Effector memory CD8-positive, alpha-beta T cell (primary cell): ENCODE measurements at places on chromosomes 3 and 15.

DNA sequence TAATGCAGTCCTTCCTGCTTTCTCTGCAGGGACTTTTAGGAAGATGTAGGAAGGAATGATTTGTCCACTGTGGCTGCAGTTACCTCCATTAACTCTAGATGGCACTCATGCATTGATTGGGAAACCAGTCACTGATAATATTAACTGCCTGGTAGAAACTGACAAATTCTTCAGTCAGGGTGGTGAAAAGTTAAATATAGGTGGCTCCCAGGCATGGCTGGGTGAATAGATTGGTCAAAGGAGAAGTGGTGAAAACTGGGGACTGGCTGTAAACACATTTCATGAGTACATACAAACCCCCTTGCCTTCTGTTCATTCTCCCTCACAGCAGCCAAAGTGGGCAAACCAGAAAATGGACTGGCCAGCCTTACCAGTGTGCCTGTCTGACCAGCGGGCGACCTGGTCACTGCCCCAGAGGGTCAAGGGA, 333.4 kb downstream of the THSD4 start:
- no peak overlapping the region for H3K27ac ChIP-seq
- no peaks in the 10 kb centered on the region for H3K36me3 ChIP-seq
- DNase-seq, result peak; percentile 4
- peaks cover 6% of the 10 kb centered on the region for H3K27me3 ChIP-seq
- H3K4me1 ChIP-seq, result no peaks in the 10 kb centered on the region

DNA sequence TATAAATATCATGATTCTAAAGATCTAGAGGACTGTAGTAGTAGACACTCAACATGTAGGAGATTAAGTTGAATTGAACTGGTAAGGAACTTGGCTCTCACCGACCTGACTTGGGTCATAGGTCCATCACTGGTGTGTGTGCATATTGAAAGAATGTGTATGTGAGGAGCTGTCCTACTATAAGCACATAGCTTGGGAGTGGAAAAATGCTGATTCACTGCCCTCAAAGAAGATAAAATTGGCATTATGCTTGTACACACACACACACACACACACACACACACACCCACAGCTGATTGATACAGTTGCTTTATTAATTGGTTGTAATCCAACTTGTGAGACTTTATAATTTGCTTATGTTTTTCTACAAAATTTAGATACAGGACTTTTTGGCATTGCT, 411.0 kb upstream of the NR2F2 start:
- no peak overlapping the region for H3K4me3 ChIP-seq
- H3K36me3 ChIP-seq, result no peaks in the 10 kb centered on the region
- no peak for DNase-seq
- no peaks in the 10 kb centered on the region for H3K27me3 ChIP-seq

- H3K4me3 ChIP-seq, result no peak overlapping the region
- no peak overlapping the region for H3K27ac ChIP-seq
- DNase-seq, result no peak
These were observed 156.0 kb downstream of the CACNA1D start for GRCh38 chr3:53650424-53650823.

DNA sequence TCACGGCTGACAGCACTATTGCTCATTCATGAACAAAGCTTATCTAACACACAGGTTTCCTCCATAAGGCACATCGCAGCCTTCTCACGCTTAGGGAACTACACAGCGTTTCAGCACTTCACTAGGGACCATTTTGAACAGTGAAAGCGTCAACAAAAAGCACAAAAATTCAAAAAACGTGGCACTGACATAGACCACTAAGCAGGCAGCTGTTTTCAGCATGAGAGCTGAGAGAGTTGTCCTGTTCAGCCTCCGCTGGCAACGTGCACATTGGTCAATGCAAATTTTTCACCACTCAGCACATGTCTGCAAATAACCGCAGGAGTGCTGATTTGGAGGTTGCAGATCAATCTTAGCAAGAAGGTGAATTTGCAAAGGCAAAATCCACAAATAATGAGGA, 109.2 kb downstream of the LRRK1 start:
- DNase-seq, result no peak
- no peak overlapping the region for H3K27ac ChIP-seq
- H3K4me1 ChIP-seq, result no peaks in the 10 kb centered on the region
- no peak overlapping the region for H3K4me3 ChIP-seq
- H3K36me3 ChIP-seq, result peaks cover 6% of the 10 kb centered on the region

GRCh38 chr15:40941528-40942336, 11.5 kb upstream of the CHAC1 start:
- peaks cover 7% of the 10 kb centered on the region for H3K36me3 ChIP-seq
- H3K27me3 ChIP-seq, result no peaks in the 10 kb centered on the region
- peak overlapping the region; percentile 20 for H3K27ac ChIP-seq
- peak overlapping the region; percentile 70 for H3K4me3 ChIP-seq

DNA sequence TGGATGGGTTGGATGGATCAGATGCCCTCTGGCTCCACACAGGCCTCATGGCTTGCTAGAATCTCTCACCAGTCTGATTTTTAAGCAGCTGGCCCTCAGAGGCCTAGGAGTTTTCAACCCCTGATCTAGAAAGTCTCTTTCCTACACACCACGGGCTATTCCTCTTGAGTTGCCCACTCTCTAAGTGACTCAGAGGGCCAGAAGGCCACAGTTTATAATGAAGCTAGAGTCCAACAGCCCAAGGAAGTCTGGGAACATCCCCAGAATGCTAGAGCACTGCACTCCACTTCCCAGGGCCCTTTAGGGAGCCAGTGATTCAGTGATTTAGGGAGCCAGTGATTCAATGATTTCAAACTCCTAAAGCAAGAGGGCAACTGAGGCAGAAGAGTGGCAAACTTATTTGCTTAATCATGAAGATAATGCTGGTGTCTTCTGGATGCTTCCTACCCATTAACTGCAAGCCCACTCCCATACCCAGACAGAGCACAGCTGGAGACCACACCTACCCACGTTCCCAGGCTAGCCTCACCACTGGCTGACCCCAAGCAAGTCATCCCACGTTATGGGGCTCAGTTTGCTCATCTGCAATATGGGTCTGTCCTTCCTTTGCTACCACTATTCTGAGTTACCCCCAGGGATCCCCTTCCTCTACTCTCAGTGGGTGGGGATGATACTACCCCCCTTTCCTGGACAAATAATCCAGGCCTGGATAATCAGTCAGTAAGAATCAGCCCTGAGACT, 36.7 kb downstream of the ABTB1 start:
- DNase-seq, result no peak
- no peaks in the 10 kb centered on the region for H3K36me3 ChIP-seq
- peaks cover 2% of the 10 kb centered on the region for H3K27me3 ChIP-seq
- H3K27ac ChIP-seq, result no peak overlapping the region
- no peaks in the 10 kb centered on the region for H3K4me1 ChIP-seq
- no peak overlapping the region for H3K4me3 ChIP-seq

DNA sequence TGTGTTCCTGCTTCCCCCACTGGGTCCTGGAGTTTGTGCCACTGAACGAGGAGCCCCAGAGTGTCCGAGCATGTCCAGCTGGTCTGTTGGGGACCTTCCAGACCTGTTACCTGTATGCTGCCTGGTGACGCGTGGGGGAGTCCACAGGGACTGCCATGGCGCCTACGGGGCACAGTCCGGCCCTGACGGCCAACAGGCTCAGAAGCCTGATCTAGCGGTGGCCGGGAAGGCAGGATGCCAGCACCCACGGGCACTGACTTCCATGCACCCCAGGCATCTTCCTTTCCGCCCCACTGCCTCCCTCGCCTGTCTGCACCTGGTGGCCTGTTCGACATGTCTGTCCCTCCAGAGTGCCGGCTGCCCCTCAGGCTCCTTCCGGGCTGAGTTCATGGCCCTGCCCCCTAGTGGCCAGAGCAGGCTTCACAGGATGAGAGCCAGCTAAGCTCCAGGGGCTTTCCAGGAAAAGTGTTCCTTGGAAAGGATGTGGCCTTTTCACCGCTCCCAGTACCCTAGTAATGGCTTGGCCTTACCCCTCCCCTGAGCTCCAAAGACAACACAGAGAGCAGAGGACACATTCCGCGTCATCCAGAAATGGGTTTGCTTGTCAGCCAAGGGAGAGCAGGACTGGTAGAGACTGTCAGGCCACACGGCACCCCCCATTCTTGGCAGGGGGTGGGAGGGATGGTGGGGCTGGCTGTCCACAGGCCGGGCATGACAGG, 35.7 kb downstream of the NGRN start:
- H3K4me1 ChIP-seq, result peaks cover 7% of the 10 kb centered on the region
- peaks cover 3% of the 10 kb centered on the region for H3K36me3 ChIP-seq
- no peaks in the 10 kb centered on the region for H3K27me3 ChIP-seq
- DNase-seq, result peak; percentile 58
- H3K4me3 ChIP-seq, result no peak overlapping the region

DNA sequence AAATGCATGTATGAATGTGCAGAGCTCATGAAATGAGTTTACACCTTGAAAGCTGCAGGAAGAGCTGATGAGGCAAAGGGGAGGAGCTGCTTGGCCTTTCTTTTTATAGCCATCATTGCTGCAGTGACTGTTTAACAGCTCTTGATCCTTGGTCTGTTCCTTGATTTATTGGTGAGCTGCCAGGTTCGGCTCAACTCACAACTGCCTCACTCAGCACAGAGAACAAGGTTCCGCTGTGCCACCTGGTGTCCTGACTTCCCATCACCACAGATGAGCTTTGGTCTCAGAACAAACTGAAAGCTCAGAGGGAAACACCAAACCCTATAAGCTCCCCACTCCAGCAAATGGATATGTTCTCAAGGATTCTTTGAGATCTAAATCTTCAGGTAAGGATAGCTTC, 626.1 kb downstream of the MAGI1 start:
- no peak for DNase-seq
- no peak overlapping the region for H3K4me3 ChIP-seq
- no peak overlapping the region for H3K27ac ChIP-seq
- no peaks in the 10 kb centered on the region for H3K36me3 ChIP-seq
- H3K4me1 ChIP-seq, result no peaks in the 10 kb centered on the region

DNA sequence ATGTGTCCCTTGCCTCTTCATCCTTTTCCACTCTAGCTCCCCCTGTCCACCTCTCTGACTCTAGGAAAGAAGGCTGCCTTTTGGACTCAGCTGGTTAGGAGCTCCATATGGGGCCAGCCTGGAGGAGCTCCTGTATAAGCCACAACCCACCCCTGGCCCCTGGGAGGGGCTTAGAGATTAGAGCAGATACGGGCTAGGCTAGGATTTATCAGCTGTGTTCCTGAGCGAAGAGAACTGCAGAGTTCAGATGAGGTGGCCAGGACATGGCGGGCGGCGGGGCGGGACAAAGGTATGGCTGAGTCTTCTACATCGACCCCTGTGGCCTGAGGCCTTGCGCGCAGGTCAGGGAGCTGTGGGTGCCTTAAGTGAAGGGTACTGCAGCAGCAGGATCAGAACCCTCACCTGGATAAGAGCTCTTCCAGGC, 7.9 kb downstream of the NBEAL2 start:
- peaks cover 70% of the 10 kb centered on the region for H3K4me1 ChIP-seq
- H3K36me3 ChIP-seq, result peaks cover 21% of the 10 kb centered on the region
- no peaks in the 10 kb centered on the region for H3K27me3 ChIP-seq
- peak overlapping the region; percentile 93 for H3K27ac ChIP-seq

DNA sequence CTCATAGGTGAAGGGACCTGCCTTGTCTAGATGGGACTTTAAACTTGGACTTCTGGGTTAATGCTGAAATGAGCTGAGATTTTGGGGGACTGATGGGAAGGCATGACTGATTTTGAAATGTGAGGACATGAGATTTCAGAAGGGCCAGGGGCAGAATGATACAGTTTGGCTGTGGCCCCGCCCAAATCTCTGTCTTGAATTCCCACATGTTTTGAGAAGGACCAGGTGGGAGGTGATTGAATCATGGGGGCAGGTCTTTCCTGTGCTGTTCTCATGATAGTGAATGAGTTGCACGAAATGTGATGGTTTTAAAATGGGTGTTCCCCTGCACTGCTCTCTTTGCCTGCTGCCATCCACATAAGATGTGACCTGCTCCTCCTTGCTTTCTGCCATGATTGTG, 42.8 kb downstream of the ILDR1 start:
- H3K36me3 ChIP-seq, result no peaks in the 10 kb centered on the region
- DNase-seq, result no peak
- H3K27me3 ChIP-seq, result no peaks in the 10 kb centered on the region
- no peak overlapping the region for H3K27ac ChIP-seq

- H3K4me3 ChIP-seq, result peak overlapping the region; percentile 52
- peak overlapping the region; percentile 71 for H3K27ac ChIP-seq
- peaks cover 14% of the 10 kb centered on the region for H3K4me1 ChIP-seq
- no peaks in the 10 kb centered on the region for H3K27me3 ChIP-seq
- peaks cover 98% of the 10 kb centered on the region for H3K36me3 ChIP-seq
These were observed 12.9 kb downstream of the CSRNP1 start for GRCh38 chr3:39140341-39140971.

- no peaks in the 10 kb centered on the region for H3K36me3 ChIP-seq
- H3K4me1 ChIP-seq, result no peaks in the 10 kb centered on the region
- no peak overlapping the region for H3K4me3 ChIP-seq
- H3K27ac ChIP-seq, result no peak overlapping the region
- DNase-seq, result no peak
- peaks cover 71% of the 10 kb centered on the region for H3K27me3 ChIP-seq
These were observed 137.8 kb downstream of the RORA start for GRCh38 chr15:61091289-61091616.

- H3K36me3 ChIP-seq, result peaks cover 16% of the 10 kb centered on the region
- H3K27me3 ChIP-seq, result no peaks in the 10 kb centered on the region
- H3K4me1 ChIP-seq, result no peaks in the 10 kb centered on the region
These were observed 164.1 kb upstream of the SLC2A2 start for GRCh38 chr3:171190668-171191067.

- no peaks in the 10 kb centered on the region for H3K27me3 ChIP-seq
- DNase-seq, result peak; percentile 55
- H3K4me3 ChIP-seq, result peak overlapping the region; percentile 58
- peaks cover 22% of the 10 kb centered on the region for H3K36me3 ChIP-seq
These were observed 34.3 kb downstream of the IRAK2 start for GRCh38 chr3:10198761-10199649.

DNA sequence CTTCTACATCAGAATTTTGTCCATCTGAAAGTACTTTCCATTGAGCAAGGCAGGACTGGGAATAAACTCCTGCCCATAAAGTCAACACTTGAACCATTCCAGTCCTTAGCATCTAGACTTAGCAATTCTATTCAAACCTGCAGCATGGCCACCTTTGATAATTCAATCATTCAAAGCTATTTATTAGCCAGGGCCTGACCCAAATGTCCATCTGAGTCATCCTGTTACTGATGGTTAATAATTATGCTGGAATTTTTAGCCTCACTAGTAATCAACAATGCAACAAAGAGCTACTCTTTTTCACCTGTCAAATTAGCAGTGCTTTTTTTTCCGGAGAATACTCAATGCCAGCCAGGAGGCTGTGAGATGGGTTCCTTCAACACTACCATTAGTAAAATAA, 72.7 kb upstream of the SNRK start:
- H3K4me1 ChIP-seq, result peaks cover 14% of the 10 kb centered on the region
- DNase-seq, result no peak
- H3K4me3 ChIP-seq, result no peak overlapping the region
- no peak overlapping the region for H3K27ac ChIP-seq
- H3K27me3 ChIP-seq, result no peaks in the 10 kb centered on the region

DNA sequence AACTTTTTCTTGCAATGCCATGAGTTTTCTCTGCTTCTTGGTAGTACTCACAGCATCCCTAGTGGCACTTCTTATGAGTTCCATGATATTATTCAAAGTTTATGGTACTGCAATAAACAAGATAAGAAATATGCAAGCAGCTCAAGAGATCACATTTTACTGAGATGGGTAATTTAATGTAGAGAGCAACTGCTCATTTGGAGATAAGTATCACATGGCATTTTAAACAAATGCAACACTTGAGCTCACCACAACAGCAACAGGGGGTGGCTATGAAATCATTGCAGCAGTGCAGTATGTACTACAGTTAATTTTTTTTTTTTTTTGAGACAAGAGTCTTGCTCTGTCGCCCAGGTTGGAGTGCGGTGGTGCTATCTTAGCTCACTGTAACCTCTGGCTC, 85.1 kb downstream of the WDR49 start:
- no peak overlapping the region for H3K27ac ChIP-seq
- DNase-seq, result no peak
- H3K36me3 ChIP-seq, result no peaks in the 10 kb centered on the region
- H3K4me3 ChIP-seq, result no peak overlapping the region
- peaks cover 7% of the 10 kb centered on the region for H3K27me3 ChIP-seq
- no peaks in the 10 kb centered on the region for H3K4me1 ChIP-seq
